ENCODE measurements at places on chromosomes 2 and 18.

DNA sequence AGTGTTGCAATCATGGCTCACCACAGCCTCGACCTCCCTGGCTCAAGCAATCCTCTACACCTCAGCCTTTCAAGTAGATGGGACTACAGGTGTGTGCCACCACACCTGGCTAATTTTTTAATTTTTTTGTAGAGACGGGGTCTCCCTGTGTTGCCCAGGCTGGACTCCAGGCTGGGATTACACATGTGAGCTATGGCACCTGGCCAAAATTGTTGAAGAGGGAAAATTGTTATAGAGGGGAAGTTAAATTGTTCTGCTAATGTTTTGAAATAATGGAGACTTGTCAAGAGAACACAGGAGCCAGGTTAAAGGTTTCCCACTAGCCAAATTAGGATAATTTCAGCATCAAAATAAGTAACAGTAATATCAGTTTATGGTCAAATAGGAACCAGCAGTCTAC lies 25.1 kb downstream of the PPIG start:
- DNase-seq: no peak

GRCh38 chr18:54284535-54284934 lies 15.2 kb downstream of the POLI start:
- DNase-seq: no peak

- DNase-seq: no peak
Observed at GRCh38 chr2:199742884-199743283, 108.1 kb downstream of the FTCDNL1 start.

- no peak for DNase-seq
Observed at GRCh38 chr2:59921743-59922142, 631.7 kb downstream of the BCL11A start.

GRCh38 chr18:37042381-37042780 lies 213.5 kb downstream of the KIAA1328 start:
- DNase-seq: no peak

- no peak for DNase-seq
Observed at GRCh38 chr2:143616452-143616851, 487.2 kb downstream of the ARHGAP15 start.

- no peak for DNase-seq
Observed at GRCh38 chr2:108236676-108237335, 3.0 kb upstream of the SULT1C3 start.

DNA sequence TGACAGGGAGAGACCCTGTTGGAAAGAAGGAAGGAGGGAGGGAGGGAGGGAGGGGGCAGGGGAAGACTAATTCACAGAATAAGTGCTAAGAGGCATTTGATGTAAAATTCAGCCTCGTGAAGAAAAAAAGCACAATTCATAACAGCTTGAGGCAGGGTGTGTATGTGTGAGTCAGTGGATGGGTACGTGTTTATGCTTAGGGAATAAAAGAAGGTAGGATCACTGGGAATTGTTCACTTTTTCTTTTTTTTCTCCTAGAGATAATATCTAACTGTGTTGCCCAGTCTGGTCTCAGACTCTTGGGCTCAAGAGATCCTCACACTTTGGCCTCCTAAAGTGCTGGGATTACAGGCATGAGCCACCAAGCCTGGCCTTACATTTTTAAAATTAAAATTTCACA lies 39.2 kb downstream of the WDR33 start:
- DNase-seq: no peak

DNA sequence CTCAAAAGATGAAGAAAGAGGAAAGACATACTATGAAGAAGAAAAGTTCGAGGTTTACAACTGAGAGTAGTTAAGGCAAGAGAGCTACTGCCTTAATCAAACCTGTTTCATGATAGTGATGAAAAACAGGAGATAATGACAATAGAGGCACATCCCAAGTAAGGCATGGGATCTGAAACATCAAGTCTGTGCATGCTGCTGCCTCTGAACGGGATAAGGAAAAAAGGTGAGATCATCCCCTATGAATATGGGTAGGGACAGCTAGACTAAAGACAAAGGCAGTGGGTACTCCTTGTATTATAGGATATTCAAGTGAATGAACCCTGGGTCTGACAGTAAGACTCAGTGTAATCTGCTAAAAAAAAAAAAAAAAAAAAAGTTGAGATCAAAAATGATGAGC lies 3.0 kb downstream of the EXOC6B start:
- DNase-seq: no peak

- DNase-seq: no peak
Observed at GRCh38 chr2:152566728-152567069, 150.6 kb downstream of the PRPF40A start.

DNA sequence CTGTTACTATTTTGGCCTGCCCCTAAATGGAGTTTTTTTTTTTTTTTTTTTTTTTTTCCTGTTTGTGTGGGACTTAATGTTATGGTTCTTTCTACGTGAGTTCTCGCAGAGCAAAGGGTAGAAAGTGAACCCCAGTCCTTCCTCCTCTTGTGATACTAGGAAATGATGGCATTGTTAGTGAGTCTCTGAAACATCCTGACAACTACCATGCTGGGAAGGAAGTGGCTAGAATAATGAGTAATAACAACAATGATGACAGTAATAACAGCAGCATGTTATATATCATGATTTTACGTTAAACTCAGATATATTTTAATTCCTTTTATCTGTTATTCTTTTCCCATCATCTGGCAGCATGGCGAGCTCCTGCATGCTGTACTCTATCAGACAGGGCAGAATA lies 216.2 kb upstream of the LINC00305 start:
- DNase-seq: no peak

DNA sequence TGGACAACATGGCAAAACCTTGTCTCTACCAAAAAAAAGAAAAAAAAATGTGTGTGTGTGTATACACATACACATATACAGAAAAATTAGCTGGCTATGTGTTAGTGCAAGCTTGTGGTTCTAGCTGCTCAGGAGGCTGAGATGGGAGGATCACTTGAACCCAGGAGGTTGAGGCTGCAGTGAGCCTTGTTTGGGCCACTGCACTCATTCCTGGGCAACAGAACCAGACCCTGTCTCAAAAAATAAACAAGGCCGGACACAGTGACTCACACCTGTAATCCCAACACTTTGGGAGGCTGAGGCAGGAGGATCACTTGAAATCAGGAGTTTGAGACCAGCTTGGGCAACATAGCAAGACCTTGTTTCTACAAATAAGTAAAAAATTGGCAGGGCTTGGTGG lies 2.1 kb downstream of the COQ10B start:
- DNase-seq: no peak

- DNase-seq: peak; percentile 13
Observed at GRCh38 chr2:232203166-232203891, 175.2 kb upstream of the ALPP start.
